ENCODE measurements at places on chromosomes 1 and 21. TPM values are rescaled to one million over a fixed set of nuclear protein-coding genes. Genes with fewer than 3 reads are reported as not detected.

GRCh38 chr1:163928069-163928468 is 606.3 kb downstream of the NUF2 start:
- no peak for DNase-seq

MAN1A2 gene
- polyA plus RNA-seq, result 47.2 TPM

DNA sequence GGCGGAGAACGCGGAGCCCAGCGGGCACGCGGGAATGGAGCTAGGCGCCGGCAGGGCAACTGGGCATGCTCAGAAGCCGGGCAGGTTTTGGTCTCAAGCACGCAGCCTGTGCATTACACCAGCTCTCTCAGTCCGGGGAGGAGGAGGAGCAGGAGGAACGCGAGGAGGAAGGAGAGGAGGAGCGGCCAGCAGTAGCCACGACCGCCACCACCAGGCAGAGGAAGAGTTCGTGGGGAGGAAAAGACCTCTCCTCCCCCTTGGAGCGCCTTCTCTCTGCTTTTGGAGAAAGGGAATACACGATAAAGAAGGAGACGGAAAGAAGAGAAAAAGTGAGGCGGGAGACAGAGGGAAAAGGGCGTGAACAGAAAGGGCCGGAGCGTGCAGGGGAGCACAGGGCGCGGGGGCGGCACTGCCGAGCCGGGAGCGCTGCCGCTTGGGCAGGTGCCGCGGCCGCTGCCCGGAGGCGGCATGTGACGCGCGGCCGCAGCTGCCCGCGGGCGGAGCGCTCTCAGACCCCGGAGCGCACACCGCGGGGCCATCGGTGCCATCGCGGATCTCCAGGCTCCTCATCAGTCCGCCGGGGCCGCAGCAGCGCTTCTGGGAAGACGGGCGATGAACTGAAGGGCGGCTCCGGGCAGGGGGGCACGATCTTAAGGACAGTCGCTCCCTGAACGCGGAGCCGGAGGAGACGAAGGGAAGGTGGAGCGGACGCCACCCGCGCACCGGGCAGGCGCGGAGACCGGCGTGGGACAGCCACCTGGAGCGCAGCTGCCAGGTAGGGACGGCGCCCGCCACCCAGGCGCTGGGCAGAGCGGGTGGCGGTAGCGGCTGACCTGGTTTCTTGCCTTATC is at the start of gene CHRM3:
TSS of gene CHRM3 (plus strand) at position 116 of the 851 bp plus-strand sequence. CDS start 520,884 bp downstream, outside the sequence.
- DNase-seq, result no peak

SLC2A5 gene
- polyA plus RNA-seq, result 0.92 TPM

- no peak for DNase-seq
Observed at GRCh38 chr1:58773406-58773840, 10.4 kb downstream of the JUN start.

DNA sequence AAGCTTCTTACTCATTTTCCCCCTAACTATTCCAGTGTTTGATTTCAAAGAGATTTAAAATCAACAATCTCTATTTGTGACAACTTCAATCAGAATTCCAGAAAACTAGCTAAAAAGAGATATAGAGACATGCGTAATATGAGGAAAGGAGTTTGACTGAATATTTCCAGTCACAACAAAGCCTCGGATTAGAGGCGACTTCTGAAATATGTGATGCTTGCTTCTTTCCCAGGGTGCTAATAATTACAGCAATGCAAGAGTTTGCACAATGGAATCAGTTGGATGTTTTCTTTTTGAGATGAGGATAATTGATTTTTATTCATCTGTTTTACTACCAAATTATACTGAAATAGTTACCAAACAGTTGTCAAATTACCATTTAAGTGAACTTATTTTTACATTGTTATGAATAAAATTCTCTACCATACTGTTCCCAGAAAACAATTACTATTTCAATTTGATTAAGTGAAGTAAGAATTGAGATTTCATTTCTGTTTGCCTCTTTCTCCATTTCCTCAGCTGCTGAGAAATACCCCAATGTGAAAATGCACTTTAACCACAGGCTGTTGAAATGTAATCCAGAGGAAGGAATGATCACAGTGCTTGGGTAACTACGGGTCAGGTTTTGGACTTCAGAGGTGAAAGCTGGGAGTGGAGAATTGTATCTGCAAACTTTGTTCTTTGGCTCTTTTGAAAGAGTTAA is 28.1 kb downstream of the KMO start:
- no peak for DNase-seq

GRCh38 chr1:92808381-92808780 is 23.5 kb upstream of the RPL5 start:
- no peak for DNase-seq

DNA sequence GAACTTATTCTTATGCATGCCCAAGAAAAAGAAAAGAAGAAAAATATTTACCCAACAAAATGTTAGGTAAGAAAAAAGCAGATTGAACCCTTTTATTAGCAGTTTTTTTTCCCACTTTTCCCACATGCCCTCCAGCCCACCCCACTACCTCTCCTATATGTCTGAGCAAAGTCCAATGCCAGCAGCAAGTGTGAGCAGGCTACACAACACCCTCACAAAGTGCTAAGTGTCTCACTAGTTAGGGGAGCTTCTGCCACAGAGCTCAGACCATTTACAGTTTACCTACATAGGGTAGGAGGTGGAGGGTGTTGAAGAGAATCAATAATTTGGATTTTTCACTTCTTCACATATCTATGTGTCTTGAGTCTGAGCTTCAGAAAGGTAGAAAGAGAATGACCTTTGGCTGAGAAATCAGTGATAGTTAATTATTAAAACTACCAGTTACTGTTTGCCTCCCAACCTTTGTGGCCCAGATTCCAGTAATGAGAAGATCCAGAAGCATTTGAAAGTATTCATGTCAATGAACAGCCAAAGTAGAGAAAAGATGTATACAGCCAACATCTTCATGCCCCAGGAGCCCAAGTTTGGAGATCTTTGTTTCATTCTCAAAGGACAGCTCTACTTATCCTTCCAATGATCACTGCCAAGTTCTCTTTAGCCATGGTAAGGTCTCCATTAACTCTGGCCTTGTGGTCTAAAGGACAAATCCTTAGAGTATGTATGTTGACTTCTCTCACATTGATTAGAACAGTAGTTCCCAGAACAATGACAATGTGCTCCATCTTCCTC is 26.2 kb downstream of the OR10J5 start:
- DNase-seq, result no peak

ZNF695 gene
- 3.5 TPM for polyA plus RNA-seq

DNA sequence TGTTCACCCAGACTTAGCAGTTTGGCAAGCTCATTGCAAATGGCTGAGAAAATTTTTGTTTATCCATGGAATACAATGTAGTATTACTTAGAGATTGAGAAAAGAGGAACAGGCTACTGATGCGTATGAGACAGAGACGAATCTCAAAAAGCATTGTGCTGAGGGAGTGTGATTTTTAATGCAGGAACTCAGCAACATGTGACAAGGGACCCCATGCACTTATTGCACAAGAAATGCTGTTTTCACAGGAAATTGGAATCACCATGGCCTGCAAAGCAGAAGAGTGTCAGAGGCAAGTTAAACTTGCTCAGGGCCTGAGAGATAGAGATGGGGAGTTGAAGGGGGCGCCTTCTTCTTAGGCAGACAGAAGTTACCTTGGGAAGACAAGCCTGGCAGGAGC is 32.6 kb upstream of the TLR5 start:
- DNase-seq, result no peak

GRCh38 chr1:31772669-31773248 is 8.6 kb upstream of the ADGRB2 start:
- DNase-seq, result no peak

CFHR2 gene
- polyA plus RNA-seq, result not detected

- DNase-seq, result no peak
Observed at GRCh38 chr1:233364026-233364425, 36.5 kb downstream of the MAP3K21 start.

GRCh38 chr21:44748621-44749020 is 37.2 kb upstream of the TSPEAR start:
- no peak for DNase-seq

TRPM2 gene
- 1.1 TPM for polyA plus RNA-seq

GRCh38 chr1:211557894-211558625 is 20.9 kb downstream of the SLC30A1 start:
- no peak for DNase-seq

- no peak for DNase-seq
Observed at GRCh38 chr21:37001441-37001840, 5.1 kb upstream of the RIPPLY3 start.
